ENCODE measurements at places on chromosomes 5 and 9.

DNA sequence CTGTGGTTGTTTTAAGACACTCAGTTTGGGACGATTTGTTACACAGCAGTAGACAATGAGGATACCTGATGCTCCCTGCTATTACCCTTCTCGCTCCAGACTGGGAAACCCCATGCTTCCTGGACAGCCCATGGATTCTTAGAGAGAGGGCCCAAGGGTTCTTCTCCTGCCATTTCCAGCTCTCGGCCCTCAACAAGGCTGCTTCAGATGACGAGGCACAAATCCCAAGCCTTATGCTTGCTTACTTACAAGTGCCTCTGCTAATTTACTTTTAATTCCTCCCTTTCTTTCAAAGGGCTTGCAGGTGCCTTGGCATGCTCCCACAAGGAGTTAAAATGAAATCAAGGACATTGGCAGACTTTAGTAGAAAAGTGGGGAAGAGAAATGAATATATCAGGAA lies 79.4 kb downstream of the GADD45G start:
- ATAC-seq = no peak

- ATAC-seq = peak; percentile 12
Observed at GRCh38 chr9:136848393-136849037, 694 bp upstream of the PHPT1 start.

DNA sequence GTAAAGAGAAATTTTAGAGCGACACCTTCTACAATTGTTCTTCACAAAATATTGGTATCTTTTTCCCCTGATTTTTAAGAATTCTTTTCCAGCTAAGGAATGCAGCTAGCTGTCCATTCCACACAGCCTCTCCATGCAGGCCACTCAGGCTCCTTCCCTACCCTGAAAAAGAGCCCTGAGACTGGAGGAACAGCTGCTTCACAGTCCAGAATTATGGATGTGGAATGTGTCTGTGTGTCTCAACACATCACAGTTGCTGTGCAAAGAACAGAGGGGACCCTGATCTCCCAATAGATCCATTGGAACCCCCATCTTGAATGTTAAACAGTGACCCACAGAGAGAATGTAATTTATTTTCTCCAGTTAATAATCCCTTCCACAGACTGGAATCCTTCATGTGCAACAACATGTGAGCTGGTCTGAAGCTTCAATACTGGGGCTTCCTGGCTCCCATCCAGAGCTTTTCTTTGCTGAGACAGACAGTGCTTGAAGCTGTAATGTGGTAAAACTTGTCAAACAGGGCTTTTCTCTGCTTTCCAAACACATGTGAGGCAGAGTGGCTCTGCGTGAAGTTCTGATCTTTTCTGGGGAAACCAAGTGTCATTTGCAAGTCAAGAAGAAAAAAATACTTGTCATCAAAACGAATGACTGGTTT lies 53.3 kb upstream of the SMC5 start:
- no peak for ATAC-seq

DNA sequence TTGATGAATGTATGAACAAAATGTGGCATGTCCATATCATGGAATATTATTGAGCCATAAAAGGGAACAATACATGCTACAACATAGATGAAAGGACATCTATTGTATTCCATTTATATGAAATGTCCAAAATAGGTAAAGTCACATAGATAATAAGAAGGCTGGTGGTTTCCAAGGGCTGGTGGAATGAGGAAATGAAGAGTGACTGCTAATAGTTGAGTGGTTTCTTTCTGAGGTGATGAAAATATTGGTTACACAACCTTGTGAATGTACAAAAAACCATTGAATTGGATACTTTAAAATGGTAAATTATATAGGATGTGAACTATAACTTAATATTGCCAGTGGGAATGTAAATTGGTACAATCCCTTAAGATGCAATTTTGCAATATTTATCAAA lies 5.2 kb downstream of the ARSB start:
- no peak for ATAC-seq

DNA sequence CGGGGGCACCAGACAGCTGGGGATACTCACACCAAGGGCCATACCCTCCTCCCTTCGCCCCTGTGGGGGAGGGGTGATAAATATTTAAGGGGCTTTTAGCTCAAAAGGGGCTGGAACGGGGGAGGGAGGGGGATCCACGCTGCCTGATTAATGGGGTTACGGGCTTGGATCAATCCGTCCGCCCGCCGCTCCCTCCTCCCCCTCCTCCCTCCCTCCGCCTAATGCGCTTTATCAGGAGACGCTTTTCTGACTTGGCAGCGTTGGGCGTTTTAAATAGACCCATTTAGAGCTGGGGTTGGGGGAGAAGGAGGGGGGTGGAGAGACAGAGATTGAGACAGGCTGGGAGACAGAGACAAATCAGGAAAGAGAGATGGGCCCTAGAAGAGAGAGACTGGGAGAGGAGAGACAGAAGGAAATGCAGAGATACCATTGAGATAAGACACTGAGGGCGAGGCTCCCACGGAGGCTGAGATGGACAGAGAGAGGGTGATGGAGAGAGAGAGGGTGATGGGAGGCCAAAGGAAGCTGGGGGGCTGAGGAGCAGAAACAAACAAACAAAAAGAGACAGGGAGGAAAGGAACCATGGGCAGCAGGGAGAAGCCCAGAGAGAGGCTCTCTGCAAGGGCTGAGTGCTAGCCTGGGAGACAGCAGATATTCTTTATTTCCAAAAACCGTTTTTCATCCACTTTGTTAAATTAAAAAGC lies 10.3 kb downstream of the CNTFR start:
- no peak for ATAC-seq

DNA sequence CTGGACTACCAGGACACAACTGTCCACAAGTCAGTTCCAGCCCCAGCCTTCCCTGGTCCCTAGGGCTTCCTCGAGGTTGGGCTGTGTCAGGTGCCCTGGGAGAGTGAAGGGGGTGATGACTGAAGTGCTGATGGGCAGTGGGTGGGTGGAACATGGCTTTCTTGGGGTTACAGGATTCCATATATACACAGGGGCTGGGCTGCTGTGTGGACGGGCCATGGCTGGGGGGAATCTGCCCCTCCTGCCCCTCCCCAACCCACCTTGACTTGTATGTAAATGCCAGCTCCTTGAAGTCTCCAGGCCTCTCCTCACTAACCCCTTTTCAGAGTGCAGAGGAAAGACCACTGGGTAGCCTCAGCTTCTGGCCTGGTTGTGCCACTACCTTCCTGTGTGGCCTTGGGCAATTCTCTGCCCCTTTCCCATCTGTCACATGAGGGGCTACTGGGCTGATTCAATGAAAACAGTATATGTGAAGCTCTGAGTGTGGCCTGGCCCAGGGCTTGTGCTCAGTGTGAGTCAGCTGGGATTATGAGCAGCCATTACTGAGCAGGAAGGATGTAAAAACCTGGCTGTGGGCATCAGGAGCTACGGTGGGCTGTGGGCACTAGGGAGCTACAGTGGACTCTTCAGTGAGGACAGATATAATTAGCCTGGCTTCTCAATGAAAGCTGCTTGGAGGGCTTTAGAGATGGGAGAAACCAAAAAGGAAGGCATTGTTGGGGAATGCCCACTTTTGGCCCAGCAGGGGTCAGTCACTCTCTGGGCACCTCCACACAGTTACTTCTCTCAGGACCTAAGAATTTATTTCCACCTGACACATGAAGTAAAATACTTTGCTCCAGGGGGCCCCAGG lies 23.3 kb downstream of the PITX1 start:
- no peak for ATAC-seq

- ATAC-seq = no peak
Observed at GRCh38 chr5:24472518-24472917, 172.3 kb downstream of the CDH10 start.

DNA sequence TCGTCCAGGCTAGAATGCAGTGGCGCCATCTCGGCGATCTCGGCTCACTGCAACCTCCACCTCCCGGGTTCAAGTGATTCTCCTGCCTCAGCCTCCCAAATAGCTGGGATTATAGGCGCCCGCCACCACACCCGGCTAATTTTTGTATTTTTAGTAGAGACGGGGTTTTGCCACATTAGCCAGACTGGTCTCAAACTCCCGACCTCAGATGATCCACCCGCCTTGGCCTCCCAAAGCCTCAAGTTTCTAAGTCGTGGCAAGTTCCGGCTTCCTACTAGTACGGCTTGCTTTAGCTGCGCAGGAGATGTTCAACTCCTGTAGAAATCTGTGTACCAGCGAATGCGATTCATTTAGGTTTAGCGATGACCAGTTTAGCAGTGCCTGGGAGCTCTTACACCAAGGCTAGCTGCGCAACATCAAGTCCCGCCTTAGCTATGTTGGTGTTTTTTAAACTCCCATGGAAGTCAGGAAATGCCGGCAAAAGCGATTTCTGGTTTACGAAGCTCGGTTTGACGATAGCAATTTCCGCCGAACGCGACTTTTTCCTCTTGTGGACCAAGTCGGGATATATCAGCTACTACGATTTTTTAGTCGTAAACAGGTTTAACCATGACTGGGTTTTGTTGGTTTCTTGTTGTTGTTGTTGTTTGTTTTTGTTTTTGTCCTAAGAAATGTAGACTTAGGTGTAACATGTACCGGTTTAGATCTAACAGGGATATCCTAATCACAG lies 46.4 kb downstream of the ANXA2R start:
- no peak for ATAC-seq

GRCh38 chr5:162372256-162372655 lies 304.7 kb downstream of the GABRG2 start:
- no peak for ATAC-seq

- no peak for ATAC-seq
Observed at GRCh38 chr9:17990602-17991001, 411.7 kb downstream of the SH3GL2 start.

DNA sequence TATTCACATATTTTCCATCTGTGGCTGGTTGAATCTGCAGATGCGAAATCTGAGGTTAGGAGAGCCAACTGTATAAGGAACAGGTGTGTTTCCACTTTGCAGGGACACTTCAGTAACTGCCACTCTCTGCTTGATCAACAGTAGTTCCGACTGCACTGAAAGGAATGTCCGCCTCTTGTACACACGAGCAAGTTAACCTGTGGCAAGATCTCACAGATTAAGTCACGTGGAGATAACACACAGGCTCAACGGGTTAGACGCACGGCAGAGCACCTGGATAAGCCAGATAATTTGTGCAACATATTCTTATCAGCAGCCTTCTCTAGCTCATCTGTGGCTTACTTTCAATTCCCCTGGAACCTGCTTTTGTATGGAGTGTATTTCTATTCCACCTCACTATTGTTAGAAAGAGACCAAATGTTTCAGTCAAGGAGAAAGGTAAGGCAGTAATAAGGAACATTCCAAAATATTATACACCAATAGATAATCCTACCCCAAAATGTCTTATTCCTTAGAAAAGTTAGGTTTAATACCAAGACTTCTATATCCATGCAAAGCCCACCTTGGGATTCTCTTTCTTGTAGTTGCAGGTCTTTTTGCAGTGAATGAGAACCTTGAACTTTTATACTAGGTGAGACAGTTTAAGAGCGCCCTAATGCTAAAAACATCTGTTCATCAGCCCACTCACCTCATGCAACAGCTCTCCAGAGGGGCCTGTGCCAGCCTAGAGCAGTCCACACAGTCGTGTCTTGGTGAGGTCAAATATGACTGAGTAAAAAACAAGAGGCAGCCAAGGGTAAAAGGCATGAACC lies 6.5 kb upstream of the C9 start:
- no peak for ATAC-seq

DNA sequence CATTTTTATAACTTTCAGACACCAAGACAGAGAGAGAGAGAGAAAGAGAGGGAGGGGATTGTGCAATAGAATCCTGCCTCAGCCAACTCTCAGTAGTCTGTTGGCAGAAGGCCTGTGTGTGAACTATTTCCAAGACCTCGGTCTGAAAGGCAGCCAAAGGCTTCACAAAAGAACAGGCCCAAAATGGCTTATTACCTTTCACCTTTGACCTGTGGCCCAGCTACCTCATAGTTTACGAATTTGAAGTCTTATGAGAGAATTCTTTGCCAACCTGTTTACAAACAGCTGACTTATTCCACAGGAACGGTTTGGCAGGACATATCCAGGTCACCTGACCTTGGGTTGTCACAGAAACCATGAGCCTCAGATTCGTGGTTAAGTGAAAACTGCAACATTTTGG lies 48.6 kb downstream of the NR2F1-AS1 start:
- ATAC-seq = no peak

DNA sequence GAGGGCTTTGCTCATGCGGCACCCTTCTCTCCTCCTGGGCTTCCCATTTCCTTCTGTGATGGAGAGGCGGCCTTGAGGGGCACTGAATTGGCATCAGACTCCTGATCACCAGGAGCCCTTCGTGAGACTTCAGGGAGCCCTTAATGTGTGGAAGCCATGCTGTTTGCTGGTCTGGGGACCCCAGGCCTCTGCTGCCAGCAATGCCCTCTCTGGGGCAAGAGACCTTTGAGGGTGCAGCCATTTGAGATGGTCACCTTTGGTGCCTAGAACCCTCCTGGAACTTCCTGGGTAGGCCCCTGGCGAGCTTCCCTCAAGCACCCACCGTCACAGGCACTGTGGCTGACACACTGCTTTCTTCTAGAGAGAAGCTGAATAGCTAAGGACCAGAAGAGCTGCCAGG lies 338.7 kb upstream of the IRX4 start:
- no peak for ATAC-seq
